ENCODE measurements at places on chromosomes 11 and 22. TPM values are rescaled to one million over a fixed set of nuclear protein-coding genes. Genes with fewer than 3 reads are reported as not detected.
A peak's percentile ranks its signal among the peaks of the same experiment; 100 is the strongest.

The OR52N5 gene
- 0.81 TPM for total RNA-seq

The KDM4D gene
- 1.3 TPM for total RNA-seq

The OPCML gene
- not detected for total RNA-seq

- DNase-seq = no peak
Observed at GRCh38 chr11:47270331-47271271, 668 bp downstream of the MADD start.

- DNase-seq = peak; percentile 73
Observed at GRCh38 chr11:112129656-112130055, 34.2 kb downstream of the IL18 start.

DNA sequence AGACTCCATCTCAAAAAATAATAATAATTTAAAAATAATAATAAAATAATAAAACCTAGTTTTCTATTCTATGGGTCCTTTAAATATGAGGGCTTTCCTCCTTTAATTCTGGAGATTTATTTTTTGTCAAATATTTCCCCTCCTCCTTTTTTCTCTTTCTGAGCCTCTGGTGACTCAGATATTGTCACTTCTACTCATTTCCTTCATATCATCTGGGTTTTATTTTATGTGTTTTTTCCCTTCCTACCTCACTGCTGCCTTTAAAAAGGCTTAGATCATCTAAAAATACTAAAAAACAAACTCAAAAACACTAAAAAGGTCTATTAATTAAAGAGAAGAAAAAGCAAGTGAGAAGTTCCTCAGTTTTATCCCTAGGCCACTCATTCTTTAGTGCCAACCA lies 138.9 kb downstream of the SPON1 start:
- no peak for DNase-seq

Data from hematopoietic multipotent progenitor cell (in vitro differentiated cells).